ENCODE measurements at places on chromosomes 13 and 19. TPM values are rescaled to one million over a fixed set of nuclear protein-coding genes. Genes with fewer than 3 reads are reported as not detected.

DNA sequence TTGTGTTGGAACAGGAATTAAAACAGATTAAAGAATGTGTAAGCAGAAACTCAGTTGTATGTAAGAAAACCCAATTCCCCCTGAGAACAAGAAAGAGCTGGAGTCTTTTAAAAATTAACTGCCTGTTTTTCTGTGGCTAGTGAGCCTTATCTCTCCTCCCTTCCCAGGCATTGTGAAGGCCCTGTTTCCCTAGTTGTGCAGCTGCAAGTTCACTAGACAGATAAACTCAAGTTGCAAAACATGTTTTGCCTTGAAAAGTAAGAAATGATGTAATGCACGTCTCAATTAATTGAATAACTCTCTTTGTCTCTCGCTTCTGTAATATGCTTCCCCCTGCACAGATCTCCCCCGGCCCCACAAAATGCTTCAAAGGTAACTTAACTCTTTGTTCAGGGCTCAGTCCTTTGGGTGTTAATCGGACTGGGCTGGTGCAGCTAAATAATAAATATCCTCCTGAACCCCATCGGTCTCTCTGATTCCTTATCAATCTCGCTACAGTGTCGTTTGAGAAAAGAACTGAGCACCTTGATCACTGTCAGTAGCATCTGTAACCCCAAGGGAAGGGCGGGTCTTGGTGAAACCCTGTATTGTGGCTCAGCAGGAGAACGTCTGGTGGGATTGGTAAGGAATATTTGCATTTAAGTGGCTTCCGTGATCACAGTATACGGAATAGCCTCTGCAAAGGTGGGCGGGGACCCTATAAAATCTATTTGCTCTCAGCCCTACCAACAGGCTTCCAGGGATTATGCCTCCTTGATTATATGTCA, 1.6 kb upstream of the ZNF556 start:
- DNase-seq, result no peak

DNA sequence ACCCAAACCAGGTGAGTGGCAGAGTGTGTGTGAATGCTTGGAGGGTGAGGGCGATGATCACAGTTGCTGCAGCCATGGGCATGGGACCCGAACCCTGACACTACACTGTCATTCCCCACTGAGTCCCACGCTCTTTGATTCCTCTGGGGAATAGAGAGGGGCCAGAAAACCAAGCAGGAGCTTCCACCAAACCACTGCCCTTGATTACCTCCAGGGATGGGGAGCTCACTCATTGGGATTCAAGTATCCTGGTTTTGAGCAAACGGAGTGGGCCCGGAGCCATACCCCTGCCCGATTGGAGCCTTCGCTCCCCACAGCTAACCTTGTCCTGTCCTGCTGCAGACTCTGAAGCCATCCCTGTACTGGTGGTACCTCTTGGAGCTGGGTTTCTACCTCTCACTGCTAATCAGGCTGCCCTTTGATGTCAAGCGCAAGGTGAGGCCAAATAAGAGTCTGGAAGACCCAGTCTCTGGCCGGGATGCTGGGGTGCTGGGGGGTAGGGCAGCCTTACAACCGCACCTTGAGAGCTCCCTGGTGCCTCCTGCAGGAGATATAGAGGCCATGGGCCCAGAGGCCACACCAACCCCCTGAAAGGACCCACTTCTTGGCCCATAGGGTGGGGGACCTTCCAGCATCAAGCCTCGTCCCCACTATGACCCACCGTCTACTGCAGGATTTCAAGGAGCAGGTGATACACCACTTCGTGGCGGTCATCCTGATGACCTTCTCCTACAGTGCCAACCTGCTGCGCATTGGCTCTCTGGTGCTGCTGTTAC, 47.3 kb downstream of the CERS4 start:
- no peak for DNase-seq

- no peak for DNase-seq
These were observed 39.0 kb upstream of the WASF3 start for GRCh38 chr13:26518451-26518959.

- no peak for DNase-seq
These were observed 14.0 kb downstream of the GPR183 start for GRCh38 chr13:99293178-99293577.

DNA sequence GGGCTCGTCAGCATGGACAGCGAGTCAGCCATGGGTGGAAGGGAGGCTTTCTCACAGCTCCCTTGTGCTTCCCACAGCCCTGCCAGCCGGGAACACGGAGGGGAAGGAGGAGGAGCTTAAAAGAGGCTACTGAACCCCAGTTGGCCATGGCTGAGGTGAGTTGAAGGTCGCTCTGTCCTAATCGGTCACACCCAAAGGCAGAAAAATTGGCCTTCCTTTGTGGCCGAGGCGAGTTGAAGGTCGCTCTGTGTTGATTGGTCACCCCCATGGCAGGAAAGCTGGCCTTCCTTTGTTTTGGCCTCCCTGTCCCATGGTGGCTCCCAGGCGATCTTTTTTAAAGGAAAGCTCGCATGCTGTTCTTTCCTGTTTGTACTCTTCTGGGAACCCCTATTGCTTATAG, 5.1 kb downstream of the ZNF473 start:
- DNase-seq, result no peak

DNA sequence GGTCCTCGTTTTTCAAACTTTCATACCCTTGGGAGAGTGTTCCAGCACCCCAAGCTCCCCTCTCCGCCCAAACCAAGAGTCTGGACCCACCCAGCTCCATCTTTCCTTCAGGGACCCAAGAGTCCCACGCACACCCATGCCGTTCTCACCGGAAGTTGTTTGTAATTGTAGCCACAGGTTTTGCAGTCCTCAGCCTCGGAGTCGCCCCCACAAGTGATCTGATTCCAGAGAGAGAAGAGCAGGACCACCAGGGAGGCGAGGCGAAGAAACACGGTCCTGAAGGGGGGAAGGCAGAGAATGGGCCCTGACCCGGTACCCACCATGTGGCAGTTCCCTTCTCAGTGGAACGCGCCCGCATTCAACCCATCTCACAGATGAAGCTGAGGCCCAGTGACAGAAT, 3.4 kb upstream of the LENG1 start:
- DNase-seq, result no peak

- no peak for DNase-seq
These were observed 35.1 kb downstream of the ELF1 start for GRCh38 chr13:40983725-40984667.

DNA sequence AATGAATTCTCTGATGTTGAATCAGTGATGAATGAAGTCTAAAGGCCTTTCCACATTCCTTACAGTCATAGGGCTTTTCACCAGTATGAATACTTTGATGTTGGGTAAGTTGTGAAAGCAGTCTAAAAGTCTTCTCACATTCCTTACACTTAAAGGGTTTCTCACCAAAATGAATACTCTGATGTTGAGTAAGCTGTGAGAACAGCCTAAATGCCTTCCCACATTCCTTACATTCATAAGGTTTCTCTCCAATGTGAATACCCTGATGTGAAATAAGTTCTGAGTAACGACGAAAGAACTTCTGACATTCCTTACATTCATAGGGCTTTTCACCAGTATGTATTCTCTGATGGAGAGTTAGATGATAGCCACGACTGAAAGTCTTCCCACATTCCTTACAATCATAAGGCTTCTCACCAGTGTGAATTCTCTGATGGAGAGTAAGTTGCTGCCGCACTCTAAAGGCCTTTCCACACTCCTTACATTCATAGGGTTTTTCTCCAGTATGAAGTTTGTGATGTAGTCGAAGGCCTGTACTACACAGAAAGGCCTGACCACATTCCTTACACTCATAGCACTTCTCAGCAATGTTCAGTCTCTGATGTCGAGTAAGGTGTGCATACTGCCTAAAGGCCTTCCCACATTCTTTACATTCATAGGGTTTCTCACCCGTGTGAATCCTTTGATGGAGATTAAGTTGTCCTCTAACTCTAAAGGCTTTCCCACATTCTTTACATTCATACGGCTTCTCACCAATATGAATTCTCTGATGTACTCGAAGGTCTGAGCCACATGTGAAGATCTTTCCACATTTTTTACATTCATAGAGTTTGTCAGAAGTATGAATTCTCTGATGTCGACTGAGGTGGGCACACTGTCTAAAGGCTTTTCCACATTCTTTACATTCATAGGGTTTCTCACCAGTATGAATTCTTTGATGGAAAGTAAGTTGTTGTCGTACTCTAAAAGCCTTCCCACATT, 19.9 kb downstream of the ZFP30 start:
- no peak for DNase-seq

DNA sequence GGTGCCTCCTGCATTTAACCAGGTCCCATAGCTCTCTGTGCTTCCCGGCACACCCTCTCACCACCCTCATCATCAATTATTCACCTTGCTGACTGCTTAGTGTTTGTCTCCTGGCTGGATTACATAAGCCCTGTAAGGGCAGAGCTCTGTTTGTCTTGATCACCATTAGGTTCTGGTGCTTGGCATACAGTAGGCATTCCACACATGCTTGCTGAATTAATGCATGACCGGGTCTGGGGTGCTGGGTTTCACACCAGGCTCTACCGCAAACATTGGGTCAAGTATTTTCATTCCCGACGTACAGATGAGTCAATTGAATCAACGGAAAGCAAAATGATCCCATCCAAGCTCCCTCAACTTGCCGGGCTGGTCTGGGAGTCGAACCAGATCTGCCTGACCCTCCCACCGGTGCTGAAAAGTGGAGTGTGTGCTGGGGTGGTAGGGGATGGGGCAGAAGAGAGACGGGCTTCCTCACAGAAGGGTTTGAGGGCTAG, 28.5 kb downstream of the VAV1 start:
- DNase-seq, result no peak

DNA sequence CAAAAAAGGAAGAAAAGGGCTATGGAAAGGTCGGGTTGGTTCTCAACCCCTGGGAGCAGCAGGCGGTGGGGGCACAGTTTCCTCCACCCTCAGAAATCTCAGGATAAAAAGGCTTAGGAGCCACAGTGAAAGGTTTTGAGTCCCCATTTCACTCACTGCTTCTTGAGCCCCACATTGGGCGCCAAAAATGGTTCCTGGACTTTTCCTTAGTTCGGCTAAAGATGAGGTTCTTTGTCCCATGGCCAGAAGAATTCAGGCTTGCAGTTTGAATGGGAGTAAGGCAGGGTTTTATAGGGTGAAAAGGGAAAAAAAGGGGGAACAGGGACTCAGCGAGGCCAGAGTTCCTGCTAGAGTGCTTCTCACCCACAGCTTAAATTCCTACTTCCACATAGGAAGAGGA, 179.5 kb downstream of the GGACT start:
- no peak for DNase-seq

GRCh38 chr19:47740866-47741519, 4.4 kb upstream of the NOP53 start:
- DNase-seq, result no peak

DNA sequence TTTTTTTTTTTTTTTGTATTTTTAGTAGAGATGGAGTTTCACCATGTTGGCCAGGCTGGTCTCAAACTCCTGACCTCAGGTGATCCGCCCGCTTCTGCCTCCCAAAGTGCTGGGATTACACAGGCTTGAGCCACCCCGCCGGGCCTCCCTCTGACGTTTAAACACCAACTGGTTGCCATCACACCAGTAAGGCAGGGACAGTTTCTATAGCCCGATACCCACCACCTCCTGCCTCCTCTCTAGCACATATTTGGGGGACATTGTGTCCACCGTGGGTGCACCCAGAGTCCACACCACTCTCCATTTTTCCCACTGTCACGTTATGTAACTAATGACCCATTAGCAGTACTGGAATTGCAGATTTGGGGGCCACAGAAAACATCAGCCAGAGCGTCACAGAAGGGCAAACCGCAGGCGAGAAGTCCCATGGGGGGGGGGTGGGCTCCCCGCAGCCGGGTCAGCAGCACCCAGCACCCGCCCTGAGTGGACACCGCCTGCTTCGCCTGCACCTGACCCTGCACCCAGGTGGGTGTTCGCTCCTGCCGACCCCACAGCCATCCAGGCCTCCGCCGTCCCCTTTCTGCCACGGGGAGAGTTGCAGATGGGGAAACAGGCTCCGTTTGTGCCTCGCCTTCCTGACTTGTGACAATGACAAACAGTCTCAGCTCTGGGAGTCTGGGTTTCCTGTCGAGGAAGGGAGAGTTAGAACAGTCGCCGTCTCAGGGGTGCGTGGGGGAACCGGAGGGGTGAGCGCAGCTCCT, 3.6 kb downstream of the ONECUT3 start:
- no peak for DNase-seq

GRCh38 chr13:93953841-93954240, 525.6 kb downstream of the DCT start:
- no peak for DNase-seq

DNA sequence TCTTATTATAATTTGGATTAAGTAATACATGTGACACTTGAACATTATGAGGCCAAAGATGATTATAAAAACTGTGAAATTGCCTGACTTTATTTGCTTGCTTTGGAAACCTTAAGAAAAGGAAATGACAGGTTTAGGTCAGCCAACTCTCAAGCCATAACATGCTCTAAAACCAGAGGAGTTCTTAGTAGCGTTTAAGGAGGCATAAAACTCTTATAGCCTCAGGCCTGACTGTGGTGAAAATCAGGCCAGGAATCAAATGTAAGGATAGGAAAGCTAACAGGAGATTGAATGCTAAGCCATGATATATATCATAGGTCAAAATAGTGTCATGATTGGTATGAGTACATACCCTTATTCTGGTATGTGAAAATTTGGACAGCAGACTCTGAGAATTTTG, 1142.4 kb upstream of the MIR17HG start:
- no peak for DNase-seq

DNA sequence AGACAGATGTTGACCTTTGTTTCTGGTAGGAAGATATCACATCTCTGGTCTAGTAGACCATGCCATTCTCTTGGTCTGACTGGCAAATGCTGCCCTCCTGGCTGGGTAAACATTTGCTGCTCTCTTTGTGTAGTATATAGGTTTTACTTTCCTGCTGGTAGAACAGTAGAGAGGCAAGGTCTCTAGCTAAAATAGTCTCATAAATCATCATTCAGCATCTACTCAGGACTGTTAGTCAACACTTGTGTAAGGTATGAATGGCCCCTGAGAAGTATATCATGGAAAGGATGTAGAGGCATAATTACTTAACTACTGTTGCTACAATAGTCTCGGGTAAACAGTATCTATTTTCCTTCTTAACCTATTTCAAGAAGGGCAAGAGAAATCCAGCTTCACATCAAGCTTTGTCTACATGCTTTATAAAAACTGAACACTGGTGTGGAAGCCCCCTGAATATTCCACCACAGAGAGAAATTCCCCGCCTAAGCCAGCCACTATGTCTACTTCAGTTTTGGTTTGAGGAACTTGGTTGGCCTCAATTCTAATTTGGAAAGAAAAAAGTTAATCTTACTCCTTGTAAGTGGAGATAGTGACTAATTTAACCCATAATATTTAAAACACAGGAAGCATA, 18.4 kb upstream of the MYCBP2 start:
- DNase-seq, result no peak

ZNF844 gene
- total RNA-seq, result 0.73 TPM

KLK14 gene
- 0.64 TPM for total RNA-seq

CATSPERD gene
- total RNA-seq, result not detected

THSD8 gene
- 28.0 TPM for total RNA-seq

MED25 gene
- 54.2 TPM for total RNA-seq

NLRP11 gene
- not detected for total RNA-seq

C13orf42 gene
- total RNA-seq, result not detected

All from activated T-helper 1 cell treated with anti-CD3 and anti-CD28 coated beads, Interleukin-12 subunit alpha, Interleukin-12 subunit beta, Interleukin-2, Interleukin-4 antibody, amounts not matched to agents 30 ng/mL and 10 ng/mL and 1 ng/mL, durations not matched to agents 14 hours and 24 hours and 36 hours (primary cell).